ENCODE measurements at places on chromosomes 16 and 17.
A peak's percentile ranks its signal among the peaks of the same experiment; 100 is the strongest.

DNA sequence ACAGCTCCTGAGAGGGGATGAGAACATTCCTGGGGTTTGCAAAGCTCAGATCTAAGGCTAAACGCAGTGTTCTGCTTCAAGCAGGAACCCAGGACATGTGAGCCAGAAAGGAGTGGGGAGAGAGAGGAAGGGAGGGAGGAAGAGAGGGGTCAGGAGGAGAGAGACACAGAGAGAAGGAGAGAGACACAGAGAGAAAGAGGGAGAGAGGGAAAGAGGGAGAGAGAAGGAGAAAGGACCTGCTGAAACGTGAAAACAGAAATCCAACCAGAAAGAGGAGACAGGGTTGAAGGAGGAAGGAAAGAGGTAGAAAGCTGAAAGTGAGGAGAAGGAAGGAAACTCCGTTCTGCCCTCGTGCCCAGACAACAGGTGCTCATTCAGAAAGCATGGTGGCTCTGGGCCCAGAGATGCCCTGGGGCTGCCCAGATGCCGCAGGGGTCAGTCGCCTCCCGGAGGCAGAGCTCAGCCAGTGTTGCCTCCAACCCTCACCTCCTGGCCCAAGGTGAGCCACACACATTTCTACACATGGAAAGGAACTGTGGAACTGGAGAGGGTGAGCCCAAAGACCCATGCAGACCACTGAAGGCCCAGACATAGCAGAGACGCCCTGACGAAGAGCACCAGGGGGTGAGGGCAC, 49.0 kb upstream of the ENPP7 start:
- DNase-seq, result no peak

GRCh38 chr17:27888067-27888466, 5.1 kb downstream of the LYRM9 start:
- DNase-seq, result no peak

DNA sequence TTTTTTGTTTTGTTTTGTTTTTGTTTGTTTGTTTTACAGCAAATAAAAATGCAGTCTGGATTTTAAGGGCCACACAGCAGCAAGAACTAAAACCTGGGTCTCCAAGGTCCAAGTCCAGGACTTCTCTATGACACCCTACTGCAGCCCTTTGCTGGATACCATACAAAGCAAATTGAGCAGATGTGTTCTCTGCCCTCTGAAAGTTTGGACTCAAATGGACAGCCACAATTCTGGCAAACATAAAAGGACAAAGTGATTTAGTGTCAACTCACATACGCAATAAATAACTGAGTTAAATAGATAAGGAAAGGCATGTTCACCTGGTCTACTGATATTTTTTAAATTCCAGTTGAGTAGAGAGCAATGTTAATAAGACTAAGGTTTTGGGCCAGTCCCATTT, 7.7 kb upstream of the ZNF652 start:
- DNase-seq, result no peak

- no peak for DNase-seq
Observed at GRCh38 chr17:71464241-71464640, 656.6 kb upstream of the SOX9 start.

GRCh38 chr16:10616756-10617640, 36.6 kb upstream of the EMP2 start:
- peak; percentile 80 for DNase-seq

GRCh38 chr17:55062921-55063320, 94.4 kb downstream of the STXBP4 start:
- peak; percentile 8 for DNase-seq

GRCh38 chr16:86470964-86471363, 39.4 kb upstream of the FOXF1 start:
- DNase-seq, result no peak

DNA sequence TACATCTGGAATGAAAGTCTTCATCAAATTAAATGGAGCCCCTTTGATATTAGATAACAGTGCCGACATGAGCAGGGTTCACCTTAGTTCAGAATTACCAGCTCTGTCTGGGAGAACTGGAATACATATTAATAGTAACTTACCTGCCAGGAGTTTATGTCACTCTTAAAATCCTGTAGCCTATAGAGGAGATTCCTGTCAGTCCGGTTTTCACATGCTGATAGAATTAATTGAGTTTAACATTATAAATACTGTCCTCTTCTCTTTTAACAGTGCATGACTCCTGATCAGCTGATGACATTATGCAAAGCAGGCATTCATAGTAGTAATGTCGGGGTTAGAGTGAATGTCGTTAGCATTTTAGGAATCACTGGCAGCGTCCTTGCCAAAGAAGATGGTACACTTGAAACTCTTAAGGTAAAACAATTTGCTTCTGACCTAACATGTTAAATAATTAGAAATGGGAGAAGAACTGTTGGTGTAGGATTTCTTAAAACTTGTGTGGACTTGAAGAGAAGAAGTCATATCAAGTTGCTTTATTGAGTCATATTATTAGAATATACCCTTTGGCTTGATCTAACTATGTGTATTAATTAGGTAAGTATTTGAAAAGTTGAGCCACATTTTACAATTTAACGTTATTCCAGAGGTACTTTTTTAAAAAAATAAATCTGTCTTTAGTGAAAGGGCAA, 34.3 kb downstream of the HEATR3 start:
- DNase-seq, result no peak

DNA sequence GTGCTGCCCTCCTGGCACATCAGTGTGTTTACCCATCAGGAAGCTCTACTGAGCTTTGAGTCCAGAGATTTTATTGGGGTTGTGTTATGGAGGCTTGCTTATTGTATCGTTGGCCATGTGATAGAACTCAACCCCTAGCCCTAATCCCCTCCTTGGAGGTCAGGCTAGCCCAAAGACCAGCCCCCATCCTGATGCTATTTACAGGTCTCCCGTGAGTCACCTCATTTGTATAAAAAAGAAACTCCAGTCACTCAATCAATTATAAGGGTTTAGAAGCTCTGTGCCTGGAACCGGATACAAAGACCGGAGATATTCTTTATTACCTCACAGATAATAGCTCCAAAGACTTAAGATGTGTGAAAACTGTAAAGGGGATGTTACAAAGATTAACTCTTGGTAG, 405.9 kb downstream of the CNTNAP4 start:
- DNase-seq, result no peak

GRCh38 chr16:20944861-20945574, 44.4 kb downstream of the LYRM1 start:
- no peak for DNase-seq

DNA sequence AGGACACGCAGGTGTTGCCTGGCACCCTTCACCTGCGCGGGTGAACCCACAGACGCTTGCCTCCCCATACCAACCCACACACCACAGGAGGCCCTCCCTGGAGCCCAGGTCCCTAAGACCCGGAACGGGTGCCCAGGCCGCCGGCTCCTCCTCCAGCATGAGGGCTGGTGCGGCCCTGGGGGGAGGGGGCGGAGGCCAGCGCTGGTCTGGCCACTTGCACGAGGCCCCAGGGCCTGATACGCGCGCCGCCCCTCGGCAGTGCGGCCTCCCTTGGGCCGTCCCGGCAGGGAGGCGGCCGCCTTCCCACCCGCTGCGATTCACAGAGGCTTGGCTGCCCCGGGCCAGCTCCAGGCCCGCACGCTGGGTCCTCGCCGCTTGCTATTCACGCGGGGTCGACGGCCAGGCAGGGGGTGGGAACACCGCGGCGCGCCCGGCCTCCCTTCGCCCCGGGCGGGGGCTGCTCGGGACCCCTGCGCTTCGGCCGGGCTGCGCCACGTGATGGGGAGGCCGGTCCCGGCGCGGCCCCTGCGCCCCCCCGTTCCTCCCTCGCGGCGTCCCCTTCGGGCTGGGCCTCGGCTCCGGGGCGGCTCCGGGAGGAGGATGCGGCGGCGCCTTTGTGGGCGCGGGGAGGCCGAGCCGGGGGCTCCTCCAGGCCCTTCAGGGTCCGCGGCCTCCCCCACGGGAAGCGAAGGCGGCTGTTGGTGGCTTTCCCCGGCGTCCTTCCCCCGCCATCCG, 685 bp downstream of the FASN start:
- DNase-seq, result peak; percentile 65

DNA sequence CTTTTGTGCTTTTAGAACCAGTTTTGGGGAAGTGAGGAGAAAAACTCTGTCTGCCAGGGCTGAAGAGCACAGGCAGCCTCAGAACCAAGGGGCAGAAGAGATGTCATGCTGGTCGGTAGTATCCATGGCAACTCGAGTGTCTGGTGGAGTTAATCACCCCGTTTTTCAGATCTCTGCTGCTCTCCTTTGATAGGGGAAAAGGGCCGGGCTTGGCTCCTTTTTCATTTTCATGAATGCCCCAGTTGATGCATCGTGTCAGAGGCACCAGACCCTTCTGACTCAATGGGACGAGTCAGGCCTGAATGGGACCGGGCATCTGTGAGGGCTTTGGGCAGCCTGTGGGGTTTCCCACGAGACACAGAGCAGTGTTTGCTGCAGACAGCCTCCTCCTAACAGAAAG, 304.6 kb downstream of the ABCC12 start:
- no peak for DNase-seq

DNA sequence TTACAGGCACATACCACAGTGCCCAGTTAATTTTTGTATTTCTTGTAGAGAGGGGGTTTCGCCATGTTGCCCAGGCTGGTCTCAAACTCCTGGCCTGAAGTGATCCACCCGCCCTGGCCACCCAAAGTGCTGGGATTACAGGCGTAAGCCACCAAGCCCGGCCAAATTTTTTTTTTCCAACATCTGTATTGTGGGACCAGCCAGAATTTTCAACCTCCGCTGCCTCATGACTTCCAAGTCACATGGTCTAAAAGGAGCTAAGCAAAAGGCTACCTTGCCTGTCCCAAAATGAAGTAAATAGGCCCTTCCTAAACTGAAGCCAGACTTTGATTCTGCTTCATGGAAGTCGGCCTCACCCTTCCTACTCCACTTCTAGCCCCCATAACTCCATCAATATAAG, 4.2 kb upstream of the SPAG7 start:
- DNase-seq, result no peak

DNA sequence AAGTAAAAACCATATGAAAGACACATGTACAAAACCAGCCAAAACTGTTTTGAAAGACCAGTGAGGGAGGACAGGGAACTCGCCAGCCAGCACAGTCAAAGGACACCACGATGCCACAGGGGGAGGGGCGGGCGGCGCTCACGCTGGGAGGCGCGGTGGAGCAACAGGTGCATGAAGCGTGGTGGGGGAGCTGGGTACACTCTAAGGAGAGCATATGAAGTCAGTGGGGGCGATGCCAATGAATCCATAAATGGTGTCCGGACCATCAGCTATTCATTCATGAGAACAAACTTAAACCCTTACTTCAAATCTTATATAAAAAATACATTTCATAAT, 101.0 kb upstream of the DNAH17 start:
- DNase-seq, result no peak

DNA sequence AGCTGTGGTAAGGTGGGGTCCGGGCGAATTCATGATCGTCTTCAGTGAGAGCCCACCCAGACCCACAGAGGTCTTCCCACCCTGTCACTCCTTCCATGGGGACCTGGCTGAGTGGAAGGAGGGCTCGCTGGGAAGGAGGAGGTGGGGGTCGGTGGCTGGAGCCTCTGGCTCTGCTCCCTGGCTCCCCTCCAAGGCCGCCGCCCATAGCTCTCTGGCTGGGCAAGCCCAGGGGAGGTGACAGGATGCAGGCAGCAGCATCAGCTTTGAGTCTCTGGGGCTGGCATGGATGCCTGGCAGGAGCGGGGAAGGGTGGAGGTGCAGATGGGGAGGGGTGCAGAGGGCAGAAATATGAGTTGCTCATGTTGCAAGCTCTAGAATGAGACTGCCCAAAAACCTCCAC, 147.0 kb downstream of the ENGASE start:
- DNase-seq, result no peak

- DNase-seq, result no peak
Observed at GRCh38 chr17:43040655-43041054, 15.6 kb downstream of the RND2 start.

DNA sequence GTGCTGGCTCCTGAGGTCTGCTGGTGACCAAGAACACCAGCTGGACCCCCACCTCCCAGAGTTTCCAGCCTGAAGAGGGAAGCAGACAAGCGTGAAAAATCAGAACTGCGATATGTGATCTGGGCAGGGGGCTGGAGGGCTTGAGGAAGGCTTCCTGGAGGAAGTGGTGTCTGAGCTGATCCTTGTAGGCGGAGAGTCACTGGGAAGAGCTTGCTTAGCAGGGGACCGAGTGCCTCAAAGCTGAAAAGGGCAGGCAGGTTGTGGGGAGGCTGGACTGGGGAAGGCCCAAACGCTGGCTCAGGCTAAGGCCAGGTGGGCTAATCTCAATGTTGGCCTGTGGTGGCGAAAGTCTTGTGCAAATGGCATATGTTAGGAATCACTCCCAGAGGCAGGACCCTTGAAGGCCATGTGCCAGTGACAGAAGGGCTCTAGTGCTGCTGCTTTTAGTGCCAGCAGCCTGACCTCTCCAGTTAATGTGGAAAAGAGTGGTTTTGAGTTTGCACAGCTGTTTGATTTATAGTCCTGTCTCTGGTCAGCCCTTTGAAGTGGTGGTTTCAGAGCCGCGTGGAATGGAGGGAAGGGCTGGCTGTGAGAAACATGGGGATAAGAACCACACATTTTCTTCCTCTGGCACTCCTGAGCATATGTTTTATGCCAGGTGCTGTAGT, 85.3 kb upstream of the LGALS9 start:
- peak; percentile 69 for DNase-seq

DNA sequence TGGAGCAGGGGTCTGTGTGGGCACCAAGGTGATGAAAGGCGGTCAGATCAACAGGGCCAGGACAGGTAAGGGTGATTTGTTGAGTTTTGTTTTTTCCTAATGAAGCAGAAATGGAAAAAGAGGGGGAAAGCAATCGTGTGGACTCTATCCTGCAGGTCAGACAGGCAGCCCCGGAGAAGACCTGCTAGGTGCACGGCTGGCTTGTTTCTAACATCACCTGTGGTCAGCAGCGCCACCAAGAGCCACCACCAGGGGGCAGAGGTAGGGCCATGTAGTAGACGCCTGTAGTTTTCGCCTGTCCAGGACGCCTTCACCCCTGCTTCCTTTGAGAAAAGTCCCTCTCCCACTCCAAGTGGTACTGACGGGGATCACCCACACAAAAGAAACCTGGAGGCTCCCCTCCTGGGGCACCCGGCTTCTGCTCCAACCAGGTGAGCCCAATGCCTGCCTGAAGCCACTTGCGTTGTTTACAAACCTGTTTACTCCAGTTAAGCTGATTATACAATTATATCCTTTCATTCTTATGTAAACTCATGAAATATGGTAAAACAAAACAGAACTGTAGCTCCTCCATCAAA, 54.2 kb upstream of the SEC14L1 start:
- DNase-seq, result peak; percentile 88

DNA sequence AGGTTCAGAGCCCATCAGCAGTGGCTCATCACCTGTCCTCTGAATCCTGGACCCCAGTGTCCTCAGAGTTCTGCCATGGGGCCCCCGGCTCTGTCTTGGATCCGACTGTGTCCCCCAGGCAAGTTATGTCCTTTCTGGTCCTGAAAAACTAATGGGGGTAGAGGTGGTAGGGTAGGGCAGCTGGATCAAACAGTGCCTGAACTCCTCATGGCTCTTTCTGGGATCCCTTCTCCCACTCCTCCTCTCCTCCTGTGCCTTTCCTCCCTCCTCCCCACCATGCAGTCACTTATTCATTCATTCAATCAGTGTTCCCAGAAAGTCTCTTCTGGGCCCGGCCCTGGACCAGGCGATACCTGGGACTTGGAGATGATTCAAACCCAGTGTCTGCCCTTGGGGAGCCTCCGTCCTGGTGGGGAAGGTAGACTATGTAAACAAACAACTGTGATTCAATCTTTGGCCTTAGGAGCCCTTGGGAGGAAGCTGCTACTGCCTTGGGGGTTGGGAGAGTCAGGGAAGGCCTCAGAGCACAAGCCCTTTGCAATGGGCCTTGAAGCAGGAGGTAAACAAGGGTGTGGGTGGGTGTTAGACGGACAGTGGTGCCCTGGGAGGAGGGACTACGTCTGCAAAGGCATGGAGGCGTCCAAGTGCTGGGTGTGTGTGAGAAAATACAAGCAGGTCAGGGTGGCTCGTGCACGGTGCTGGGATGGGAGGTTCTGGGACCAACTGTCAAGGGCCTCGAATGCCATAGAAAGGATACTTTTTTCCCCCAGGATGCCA, 6.4 kb upstream of the FAM83G start:
- DNase-seq, result no peak
